ENCODE measurements at places on chromosomes 2 and 18.

GRCh38 chr2:128733450-128733849, 414.8 kb upstream of the HS6ST1 start:
- no peak for DNase-seq

- DNase-seq = no peak
Measured at GRCh38 chr18:8942909-8943545, 159.5 kb upstream of the NDUFV2 start.

GRCh38 chr2:112480530-112481049, 1.4 kb upstream of the TTL start:
- no peak for DNase-seq

DNA sequence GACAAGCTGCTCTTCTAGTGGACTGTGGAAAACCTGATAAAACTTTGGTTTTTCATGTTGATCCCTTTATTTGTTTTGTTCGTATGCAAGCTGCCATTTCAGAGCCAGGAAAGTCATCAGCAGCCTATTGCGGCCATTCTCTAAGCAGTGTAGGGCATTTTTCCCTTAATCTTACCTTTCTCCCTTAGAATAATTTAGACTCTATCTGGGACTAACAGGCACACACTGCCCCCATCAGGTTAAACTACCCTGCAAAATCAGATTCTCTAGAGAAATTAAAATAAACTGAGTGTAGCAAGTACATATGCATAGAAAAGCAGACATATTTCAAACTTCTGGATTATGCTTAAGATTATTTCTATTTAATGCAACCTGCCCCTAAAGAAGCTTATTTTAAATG, 347.5 kb downstream of the METTL4 start:
- DNase-seq = no peak

GRCh38 chr2:85405201-85406059, 4.7 kb downstream of the CAPG start:
- peak; percentile 87 for DNase-seq

- DNase-seq = no peak
Measured at GRCh38 chr2:229835596-229836283, 86.1 kb downstream of the TRIP12 start.

- no peak for DNase-seq
Measured at GRCh38 chr2:180583441-180584140, 396.8 kb upstream of the UBE2E3 start.

- no peak for DNase-seq
Measured at GRCh38 chr2:172734711-172735581, 699 bp upstream of the RAPGEF4 start.

DNA sequence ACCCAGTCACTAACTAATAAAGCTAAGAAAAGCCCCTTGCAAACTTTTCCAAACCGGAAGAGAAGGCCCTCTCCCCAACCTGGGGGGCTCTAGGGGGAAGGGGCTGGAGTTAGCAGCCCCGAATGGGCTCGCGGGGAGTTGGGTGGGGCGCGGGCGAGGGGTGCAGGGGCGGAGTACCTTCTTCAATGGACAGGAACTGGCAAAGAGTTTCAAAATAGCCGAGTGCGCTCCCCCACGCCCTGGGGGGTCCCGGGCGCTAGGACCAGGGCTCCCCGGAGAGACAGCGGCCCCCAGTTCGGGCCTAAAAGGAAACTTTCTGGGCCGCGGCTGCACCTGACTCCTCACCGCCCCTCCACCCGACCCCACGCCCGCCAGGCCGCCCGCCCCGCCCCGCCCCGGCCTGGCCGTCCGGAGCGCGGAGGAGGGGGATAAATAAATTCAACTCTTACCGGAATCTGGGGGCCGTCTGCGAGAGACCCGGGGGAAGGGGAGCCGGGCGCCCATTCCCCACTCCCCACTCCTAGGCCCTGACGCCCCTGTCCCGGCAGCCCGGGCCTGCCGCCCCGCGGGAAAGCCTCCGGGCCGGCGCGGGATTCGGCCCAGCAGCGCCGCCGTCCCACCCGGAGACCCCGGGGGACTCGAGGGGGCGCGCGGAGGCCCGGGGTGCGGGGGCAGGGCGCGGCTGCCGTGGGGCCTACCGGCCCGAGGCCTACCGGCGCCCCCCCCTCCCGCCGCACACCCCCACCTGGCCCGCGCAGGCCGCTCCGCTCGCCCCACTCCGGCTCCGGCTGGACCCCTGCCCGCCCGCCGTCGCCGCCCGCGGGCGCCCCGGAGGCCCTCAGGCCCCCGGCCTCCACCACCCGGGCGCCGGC, 868 bp downstream of the INO80D start:
- peak; percentile 48 for DNase-seq

DNA sequence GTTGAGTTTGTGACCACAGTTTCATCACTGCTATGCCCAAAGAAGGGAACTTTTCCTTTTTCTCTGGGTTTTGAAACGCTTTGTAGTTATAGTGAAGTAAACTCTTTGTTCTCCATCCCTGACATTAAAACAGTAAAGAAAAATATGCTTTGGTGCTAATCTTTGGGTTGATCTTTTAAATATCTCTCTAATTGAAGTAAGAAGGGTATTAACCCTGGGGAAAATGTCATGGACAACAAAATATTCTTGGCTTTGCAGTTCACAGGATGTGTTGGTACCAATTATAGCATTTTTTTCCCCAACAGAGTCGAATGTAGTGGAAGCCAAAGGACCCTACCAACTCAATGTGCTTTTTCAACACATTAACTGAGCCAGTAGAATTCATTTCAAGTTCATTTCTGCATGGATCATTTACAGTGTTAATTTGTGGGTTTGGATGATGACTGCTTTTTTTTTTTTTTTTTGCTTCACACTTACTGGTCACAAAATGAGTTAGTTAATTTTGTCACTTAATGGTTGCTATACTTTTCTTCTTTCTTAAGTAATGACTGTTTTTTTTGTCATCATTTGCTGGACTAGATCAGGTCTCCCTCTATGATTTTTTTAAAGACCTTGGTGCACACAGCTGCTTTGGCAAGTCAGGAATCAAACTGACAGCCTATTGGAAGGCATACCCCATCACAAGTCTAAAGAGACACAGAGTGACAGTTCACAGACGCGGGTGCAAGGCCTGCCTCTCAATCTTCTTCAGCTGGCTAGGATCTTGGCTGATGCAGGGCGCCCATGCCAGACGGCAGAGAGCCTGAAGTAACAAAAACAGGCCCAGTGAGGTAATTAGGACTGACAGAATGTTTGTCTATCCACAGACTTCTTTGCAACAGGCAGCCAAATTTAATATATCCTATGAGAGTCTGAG, 98.8 kb upstream of the MMADHC start:
- DNase-seq = no peak

DNA sequence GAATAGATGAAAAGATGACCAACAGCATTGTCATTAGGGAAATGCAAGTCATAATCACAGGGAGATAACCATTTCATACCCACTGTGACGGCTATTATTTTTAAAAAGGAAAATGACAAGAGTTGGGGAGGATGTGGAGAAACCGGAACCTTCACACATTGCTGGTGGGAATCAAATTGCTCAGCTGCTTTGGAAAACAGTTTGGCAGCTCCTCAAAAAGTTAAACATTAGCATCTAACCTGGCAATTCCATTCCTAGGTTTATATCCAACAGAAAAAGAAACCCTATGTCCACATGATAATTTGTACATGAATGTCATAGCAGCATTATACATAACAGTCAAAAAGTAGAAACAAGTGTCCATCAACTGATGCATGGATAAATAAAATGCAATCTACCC, 58.2 kb downstream of the KCNG3 start:
- no peak for DNase-seq

DNA sequence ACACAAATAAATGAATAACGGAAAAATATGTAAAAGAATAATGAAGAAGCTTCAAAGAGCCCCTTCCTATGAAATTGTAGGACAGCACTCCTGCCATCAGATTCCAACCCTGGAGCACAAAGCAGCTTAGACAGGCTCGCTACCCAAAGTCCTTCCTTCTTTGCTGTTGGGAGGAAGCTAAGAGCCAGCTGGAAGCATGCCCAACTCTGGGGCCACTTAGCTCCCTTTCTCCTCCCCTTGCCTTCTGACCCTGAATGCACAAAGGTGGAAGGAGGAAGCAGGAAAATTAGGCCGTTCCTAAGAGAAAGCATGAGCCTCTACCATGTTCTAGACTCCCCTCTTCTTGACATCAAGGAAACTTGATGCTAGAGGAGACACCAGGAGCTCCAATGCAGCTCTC, 700.8 kb downstream of the RNF144A start:
- DNase-seq = no peak
